ENCODE measurements at places on chromosomes 12 and 14.

- DNase-seq = no peak
Measured at GRCh38 chr12:26156201-26156871, 31.5 kb upstream of the BHLHE41 start.

GRCh38 chr12:99495799-99496198 is 151.8 kb upstream of the GARIN6 start:
- DNase-seq = no peak

- no peak for DNase-seq
Measured at GRCh38 chr14:53226553-53226952, 73.4 kb upstream of the DDHD1 start.

DNA sequence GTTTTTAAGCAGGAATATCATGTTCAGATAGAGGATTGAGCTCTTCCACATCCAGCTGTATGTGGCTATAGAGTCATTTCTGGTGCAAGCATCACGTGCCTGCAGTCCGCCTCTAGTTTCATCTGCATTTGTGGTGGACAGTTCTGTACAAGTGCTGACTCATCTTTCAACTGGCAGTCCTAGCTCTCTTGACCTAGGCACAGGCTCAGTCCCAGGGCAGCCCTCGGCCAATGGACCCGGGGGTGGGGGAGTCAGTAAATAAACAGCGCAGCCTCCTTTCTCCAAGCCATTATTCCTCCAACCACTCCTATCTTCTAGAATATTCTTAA is 41.8 kb upstream of the FRMD6 start:
- no peak for DNase-seq

DNA sequence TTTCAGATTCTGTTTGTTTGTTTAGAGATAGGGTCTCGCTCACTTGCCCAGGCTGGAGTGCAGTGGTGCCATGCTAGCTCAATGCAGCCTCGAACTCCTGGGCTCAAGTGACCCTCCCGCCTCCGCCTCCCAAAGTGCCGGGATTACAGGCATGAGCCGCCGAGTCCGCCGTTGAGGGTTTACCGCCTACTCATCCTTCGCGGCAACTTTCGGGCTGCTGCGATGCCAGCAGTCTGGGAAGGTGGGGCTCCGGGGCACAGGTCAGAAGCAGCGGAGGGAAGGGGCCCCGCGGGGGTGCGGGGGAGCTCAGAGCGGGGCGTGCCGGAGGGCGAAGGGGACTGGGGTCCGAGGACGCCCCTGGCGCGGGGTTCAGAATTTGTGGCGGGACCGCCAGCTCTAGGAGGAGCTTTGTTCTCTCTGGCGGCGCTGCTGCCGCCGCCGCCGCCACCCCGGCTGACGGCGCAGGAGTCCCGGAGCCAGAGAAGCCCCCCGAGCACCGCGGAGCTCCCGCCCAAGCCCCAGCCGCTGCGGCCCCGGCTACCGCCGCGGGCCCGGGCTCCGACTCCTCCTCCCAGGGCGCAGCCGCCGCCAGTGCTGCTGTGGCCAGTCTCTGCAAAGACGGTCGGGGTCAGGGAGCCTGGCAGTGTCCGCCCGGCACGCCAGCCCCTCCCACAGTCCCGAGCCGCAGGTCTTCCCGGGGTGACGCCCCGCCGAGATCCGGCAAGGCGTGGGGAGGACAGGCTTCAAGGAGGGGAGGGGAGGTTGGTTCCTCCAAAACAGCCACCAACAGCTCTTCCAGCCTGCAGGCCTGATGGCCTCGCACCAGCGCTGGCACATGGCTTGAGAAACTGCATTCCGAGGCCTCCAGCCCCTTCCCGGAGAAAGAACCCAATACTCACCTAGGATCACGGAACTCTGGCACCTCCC is 10.9 kb upstream of the KRT77 start:
- DNase-seq = no peak

DNA sequence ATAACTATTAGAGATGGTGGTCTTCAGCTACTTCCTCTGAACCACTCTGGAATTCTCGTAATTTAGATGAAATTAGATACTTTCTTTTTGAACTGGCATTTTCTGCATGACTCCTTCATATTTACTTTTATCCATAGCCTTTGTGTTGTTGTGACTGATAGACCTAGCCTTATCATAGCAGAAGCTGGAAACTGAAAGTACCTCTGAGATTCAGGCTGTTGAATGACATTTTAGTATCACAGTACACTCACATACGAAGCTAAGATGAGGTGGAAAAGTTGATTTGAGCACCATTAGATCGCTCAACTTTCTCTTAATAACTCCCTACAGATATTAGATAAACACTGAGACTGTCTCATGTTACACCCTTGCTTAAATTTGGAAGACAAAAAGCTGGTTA is 525.1 kb upstream of the FBXO33 start:
- DNase-seq = no peak

- DNase-seq = no peak
Measured at GRCh38 chr14:102565959-102566358, 26.5 kb upstream of the RCOR1 start.

DNA sequence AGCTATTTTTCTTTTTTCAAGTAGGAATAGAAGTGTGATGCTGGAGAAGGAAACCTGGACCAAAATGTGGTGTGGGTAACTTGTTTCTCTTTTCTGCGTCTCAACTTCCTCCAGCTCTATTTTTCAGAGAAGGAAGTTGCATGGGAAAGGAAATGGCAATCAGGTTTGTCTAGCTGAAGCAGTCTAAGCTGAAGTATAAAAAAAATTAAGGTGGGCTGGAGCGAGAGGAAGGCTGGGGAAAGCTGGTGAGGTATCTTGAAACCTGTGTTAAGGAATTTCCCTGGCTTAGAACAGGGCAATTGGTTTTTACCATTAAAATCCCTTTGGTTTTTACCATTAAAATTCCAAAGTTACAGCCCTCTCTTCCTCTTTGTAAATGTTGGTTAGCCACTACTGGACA is 34.2 kb upstream of the NINJ2 start:
- no peak for DNase-seq

- DNase-seq = no peak
Measured at GRCh38 chr12:54392485-54393206, 8.1 kb upstream of the ZNF385A start.

DNA sequence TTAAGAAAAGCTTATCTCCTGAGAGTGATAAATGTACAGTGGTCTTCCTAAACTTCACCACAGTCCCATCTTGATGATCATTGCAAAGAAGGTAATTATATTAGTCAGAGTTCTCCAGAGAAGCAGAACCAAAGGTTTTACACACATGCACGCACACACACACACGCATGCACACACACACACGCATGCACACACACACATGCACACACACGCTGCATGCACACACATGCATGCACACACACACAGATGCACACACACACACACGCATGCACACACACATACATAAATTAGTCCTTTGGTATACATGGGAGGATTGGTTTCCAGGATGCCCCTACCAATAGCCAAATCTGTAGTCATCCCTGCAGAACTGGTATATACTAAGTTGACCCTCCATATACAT is 580 bp downstream of the OR4E2 start:
- no peak for DNase-seq

GRCh38 chr12:47087088-47087688 is 7.4 kb upstream of the AMIGO2 start:
- no peak for DNase-seq

DNA sequence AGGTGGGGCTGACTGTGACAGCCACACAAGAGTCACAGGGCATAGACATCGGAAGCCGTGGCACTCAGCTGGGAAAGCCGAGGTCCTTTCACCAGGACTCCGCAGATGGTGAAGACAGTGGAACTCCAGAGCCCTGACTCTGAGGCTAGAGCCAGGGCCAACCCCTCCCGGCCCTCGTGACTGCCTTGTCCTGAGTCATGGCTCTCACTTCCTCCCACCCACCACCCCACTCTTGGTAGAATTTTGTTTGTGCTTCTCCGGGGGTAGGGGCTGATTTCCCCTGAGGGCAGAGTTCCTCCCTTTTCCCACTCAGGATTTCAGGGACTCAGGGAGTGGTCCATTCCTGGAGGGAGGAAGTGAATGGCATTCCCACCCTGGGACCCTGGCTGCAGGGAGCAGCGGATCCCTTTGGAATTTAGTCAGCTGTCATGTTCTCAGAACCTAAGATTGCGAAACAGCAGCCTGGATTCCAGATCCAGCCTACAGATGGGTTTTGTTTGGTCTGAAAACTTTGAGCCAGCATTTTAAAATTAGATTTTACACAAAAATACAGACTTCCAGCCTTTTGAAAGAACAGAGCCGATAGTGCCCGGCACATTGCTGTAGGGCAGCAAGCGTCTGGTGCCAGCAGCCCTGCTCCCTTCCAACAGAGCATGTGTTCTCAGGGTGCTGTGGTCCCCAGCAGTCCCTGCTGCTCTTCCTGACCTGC is 50.7 kb downstream of the TPCN1 start:
- DNase-seq = no peak

- peak; percentile 80 for DNase-seq
Measured at GRCh38 chr14:100065111-100065871, at the start of gene EVL. Gene EVL, plus strand, starts transcription at chr14:100065422. Its CDS starts 79 bp downstream, at chr14:100065501.

DNA sequence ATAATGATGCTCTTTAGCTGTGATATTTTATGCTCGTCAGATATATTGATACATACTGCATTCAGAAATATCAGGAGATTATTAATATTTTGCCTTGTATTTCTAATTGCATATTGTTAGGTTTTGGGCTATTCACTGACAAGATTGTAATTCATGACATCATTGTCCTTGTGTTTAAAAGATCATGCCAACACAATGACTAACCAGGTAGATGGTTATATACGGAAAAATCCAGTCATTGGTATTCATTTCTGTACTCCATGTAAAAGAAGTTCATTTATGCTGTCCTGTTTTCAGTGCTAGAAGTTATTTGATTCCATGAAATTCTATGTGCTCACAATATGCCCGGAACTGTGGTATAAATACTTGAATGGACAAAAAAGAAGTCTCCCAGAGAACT is 107.5 kb downstream of the KITLG start:
- no peak for DNase-seq

DNA sequence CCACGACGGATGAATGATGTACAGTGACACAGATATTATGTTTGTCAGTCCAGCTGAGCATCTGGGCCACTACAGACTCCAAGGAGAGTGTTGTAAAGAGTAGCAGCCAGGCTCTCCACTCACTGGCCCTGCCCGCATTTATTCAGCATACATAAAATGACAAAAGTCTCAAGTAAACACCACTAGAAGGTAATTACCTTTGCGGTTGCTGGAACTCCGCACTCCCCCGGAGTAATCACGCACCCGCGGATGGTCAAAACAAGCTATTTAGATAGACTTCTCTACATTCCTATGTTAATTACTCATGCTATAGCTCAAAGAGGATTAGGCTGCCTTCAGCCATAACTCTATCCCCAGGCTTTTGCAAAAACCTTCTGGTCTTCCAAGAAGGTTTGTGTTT is 18.8 kb upstream of the STRAP start:
- DNase-seq = no peak

GRCh38 chr12:6285532-6286306 is 24.8 kb upstream of the PLEKHG6 start:
- DNase-seq = no peak

DNA sequence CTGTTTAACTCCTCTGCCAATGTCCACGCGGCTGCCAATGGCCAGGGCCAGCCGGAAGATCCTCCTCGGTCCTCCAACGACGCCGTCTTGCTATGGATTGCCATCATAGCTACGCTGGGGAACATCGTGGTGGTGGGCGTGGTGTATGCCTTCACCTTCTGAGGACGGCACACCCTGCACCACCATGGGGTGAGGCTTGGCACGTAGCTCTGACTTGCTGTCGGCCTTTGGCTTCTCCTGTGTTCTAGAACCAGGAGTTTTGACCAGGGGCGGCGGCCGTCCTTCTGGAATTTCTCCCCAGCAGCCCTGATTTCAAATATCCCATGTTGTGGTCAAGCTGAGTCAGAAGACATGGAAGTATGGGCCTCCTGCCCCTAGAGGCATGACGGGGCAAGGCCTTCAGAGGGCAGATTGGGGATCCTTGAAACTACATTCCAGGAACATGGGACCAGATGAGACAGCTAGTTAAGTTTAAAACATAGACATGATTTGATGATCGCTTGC is 47.5 kb downstream of the C14orf132 start:
- no peak for DNase-seq

DNA sequence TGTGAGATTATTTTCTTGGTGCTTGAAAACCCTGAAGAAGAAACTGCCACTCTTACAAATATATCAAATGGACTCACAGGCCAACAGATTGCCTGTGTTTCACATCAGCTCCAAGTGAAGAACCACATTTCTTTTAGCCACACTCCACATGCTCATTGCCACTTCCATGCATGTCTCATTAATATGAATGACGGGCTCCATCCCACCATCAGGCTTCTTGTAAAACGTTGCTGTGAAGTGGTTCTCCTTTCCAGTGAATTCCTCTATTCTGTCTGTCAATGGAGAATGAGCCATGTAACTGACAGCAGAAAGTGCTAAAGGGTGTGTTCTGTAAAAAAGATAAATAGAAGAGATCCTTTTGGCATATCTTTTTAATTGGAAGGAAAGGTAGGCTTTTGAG is 188.2 kb upstream of the RMST start:
- DNase-seq = no peak

GRCh38 chr12:10505620-10506019 is at the start of gene EIF2S3B:
Gene EIF2S3B, plus strand, starts transcription at chr12:10505890. Its CDS starts 13 bp downstream, at chr12:10505903.
- DNase-seq = no peak

- peak; percentile 10 for DNase-seq
Measured at GRCh38 chr12:85836197-85837090, at the start of gene RASSF9. Gene RASSF9, minus strand, starts transcription at chr12:85836409. Its CDS starts 208 bp downstream, at chr12:85836201.

DNA sequence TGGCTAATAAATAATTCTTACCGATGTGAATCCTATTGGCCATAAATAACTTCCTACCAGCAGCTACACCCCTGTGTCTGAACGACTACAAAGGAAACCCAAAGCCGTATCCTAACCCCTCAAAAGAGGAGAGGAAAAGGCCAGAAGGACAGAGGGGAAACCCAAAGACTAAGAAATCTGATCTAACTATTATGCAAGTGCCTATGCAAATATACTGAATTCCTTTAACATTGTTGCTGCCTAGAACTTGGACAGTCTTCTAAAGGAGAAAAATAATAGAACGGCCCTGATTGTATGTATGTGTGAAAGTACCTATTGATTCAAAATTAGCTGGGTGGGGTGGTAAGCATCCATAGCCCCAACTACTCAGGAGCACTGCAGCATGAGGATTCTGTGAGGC is 997 bp downstream of the PLEKHG7 start:
- no peak for DNase-seq

DNA sequence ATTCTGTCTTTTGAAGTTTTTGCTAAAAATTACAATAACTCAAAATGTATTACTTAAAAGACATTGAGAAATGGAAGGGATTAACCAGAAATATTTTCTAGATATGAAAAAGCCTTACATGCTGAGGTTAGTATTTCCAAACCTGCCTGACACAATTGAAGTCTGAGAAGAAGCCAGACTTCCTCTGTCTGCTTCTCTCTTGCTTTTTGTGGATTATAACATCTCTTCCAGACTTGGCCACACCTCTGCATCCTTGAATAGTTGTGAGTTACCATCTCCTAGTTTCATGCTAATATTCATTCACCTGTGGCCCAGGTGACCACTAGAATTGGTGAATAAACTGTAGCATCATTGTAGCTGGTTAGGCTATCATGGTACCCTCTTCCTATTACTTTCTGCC is 497.6 kb downstream of the SLC16A7 start:
- peak; percentile 46 for DNase-seq

DNA sequence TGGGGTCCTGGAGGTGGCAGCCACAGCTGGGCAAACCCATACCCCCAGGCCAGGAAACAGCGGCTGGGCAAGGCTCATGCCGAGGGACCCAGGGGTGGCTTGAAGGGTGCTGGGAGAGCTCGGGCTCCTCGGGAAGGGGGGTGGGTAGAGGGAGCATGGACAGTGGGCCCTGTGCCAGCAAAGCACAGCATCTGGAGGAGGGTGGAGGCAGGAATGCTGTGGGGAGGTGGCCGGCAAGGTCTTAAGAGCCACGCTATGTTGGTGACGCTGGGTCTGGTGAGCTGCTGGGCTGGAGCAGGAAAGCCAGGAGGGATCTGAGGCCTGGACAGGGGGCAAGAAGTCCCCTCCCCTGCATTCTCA is 48.2 kb upstream of the DLK1 start:
- DNase-seq = peak; percentile 38
